Renal pelvis (tissue), 12 donors: ENCODE measurements at places on chromosomes 3 and 15. TPM values are rescaled to one million over a fixed set of nuclear protein-coding genes. Genes with fewer than 3 reads are reported as not detected.

The PRICKLE2 gene
- 20.3 TPM for polyA plus RNA-seq

DNA sequence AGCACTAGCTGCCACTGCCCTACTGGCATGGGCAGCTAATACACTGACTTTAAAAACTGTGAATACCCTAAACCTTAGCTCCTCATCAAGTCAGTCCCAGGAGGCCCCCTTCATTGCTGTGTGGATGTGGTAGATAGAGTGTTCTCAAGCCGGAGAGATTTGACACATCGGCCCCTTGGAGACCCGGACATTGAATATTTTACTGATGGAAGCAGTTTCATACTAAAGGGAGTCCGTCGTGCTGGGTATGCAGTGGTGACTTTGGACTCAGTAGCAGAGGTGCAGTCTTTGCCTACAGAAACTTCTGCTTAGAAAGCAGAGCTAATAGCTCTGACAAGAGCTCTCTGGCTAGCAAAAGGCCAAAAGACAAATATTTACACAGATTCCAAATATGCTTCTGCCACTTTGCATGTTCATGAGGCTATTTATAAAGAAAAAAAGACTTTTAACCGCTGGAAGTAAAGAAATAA is 17.5 kb downstream of the CCR4 start:
- no peak for DNase-seq

DNA sequence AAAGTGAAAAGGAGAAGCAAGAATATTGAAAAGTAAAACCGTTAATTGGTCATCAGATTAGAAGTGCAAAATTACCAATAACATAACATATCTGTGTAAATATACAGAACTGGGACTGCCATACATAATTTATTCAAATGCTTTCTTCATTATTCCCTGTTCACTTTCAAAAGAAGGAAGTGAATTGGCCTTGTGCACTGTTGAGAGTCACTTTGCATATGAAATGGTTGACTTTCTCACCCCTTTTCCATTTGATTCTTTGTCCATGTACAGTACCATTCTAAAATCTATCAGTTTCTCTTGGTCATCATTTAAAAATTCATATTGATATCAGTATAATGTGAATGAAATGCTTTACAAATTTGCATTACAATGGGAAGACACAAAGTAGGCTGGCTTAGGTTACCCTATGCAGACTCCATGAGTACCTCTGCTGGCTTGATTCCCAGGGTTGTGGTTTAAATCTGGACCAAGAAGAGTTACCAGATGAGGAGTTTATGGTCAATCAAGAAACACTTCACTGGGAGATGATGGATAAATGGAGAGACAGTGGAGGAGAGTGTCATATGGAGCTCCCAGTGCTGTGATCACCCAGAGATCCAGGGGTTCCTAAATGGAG is 210.9 kb upstream of the TOPAZ1 start:
- no peak for DNase-seq

DNA sequence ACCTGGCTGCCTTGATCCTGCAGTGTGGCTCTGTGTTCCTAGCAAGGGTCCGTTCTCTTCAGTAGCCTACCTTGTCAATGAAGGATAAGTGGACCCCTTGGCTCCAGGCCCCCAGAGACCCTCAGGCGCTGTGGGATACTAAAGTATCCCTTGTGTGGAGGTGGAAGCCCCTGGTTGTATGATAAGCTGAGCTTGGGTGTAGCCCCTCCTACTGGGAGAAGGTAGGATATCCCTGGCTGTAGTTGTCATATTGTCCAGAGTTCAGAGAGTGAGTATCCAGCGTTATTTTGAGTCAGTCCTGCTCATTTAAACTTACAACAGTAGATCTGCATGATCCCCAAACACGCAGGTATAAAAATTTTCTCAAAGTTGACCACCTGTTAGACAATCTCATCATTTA is 496.8 kb downstream of the CNTN4 start:
- DNase-seq = no peak

DNA sequence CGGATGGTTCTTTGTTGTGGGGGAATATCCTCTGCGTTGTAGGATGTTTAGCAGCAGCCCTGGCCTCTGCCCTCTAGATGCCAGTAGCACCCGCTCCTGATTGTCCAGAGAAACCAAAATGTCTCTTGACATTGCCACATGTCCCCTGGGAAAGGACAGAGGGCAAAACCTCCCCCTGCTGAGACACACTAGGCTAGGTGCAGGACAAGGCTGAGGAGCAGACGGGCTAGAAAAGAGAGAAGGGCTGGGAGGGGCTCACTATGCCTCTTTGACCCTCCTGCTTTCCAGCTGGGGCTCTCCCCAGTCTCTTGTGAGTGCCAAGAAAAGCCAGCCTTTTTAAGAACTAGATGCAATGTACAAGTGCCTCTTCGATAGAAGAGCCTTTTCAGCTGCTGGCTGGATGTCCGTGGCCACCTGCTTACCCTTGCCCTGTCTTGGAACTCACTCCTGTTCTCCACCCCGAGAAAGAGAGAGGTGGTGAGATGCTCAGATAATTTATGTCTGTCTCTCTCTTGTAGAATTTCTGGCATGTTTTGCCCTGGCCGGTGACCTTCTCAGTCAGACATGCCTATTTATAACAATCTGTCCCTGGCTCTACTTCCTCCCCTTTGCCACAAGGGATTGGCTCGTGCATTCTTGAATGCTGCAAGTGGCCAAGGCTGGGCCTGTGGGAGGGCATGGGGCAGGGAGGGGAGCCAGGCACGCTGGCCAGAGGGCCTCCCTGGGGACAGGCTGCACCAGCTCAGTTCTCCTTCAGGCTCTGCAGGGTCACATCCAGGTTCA is 142.6 kb downstream of the RPLP1 start:
- DNase-seq = no peak

DNA sequence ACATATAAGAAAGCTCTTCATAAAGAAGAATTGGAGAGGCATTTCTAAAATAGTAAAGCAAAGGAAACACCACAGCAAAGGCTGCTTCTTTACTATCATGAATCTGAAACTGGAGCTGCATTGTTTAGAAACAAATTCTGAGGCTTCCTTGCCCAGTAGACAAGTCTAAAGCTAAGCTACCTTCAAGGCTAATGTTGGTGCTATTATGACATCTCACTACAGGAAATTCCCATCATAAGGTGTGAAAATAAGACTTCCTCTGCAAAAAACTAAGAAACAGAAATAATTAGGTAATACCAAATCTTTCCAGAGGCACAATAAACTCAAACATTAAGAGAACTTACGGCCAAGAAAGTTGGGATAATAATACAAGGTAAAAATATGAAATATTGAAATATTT is 89.9 kb upstream of the P3H2 start:
- no peak for DNase-seq
